ENCODE measurements at places on chromosomes 1 and 21.

DNA sequence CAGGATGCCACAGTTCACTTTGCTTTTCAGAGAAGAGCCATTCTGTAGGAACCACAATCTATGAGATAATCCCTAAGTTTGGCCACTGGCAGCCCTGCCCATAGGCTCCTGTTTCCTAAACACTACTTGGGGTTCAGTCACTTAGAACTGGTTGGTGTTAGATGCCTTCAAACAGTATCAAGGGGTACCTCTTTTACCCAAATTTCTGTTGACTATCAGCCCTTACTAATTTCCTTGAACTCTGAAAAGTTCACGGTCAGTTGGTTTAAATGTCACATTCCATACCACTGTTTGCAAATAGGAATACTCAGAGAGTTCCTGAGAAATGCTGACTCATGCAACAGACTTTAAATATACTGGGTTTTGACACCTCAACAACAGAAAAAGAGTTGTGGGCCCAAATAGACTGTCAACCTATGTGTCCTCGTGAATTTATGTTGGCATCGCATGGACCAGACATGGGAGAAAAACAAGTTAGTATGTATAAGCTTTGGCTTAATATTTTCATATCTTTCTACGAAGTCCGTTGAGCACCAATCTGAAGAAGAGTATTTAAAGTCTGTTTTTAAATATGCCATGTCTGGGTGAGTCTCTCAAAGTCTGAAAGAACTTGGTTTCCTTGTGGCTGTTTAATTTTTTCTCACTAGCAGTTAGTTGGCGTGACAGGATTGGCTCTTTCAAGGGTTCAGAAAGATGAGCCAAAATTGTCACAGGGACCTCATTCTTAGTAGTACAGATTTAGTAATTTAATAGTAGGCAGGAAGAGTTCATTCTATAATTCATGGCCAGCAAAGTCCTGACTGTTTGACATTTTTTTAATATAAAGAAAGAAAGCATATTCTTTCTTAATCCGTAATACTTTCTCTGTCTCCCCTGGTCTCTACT is 56.5 kb upstream of the ZNF326 start:
- DNase-seq, result peak; percentile 37

DNA sequence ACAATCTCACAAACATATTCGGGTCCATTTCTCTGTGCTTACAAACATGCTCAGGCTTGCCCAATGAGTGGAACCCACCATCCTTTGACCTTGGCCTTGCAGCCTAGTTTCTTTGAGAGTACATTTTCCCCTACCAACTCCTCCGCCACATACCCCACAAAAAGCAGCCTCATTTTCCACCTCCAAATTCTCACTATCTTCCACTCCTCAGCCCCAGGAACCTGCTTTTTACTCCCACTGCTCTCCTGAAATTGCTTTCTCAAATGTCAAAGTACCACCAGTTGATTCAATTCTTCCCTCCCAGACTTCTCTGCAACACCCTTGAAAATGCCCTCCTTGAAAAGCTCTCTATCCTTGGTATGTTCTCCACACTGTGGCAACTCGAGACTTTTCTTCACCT is 103.8 kb downstream of the RUNX1 start:
- DNase-seq, result no peak

DNA sequence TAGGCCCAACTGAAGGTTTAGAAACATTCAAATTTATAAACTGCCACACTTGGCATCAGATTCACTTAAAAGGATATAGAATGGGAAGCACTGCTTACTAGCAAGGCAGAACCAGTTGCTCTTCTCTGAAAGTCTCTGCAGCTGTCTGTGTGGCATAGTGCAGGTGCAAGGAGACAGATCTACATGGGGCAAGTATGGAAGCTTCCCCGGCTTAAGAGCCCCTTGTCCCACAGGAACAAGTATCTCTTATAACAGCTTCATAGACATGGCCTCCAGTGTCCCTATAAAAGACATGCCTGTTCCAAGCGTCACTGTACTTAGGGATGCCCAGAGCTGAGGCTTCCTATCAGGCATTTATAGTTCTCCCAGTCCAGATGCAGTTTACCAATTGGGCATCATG is 26.5 kb downstream of the ZBTB8B start:
- no peak for DNase-seq

- peak; percentile 15 for DNase-seq
Measured at GRCh38 chr1:2528016-2528415, 1.6 kb upstream of the PANK4 start.

GRCh38 chr1:168476588-168477385 is 67.0 kb downstream of the XCL2 start:
- no peak for DNase-seq

DNA sequence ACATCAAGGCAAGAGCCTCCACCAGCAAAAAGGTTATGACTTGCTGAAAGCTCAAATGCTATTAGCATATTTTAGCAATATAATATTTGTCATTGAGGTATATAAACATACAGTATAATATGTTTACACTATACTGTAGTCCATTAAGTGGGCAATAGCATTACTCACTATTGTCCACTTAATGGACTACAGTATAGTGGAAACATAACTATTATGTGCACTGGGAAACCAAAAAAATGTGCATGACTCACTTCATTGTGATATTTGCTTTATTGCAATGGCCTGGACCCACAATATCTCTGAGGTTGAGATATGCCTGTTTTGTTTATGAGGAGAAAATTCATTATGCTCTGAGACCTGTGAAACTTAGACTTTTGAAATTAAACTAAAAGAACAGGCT is 300.0 kb downstream of the BARHL2 start:
- DNase-seq, result no peak

- DNase-seq, result no peak
Measured at GRCh38 chr1:91754816-91755580, 131.0 kb downstream of the TGFBR3 start.

DNA sequence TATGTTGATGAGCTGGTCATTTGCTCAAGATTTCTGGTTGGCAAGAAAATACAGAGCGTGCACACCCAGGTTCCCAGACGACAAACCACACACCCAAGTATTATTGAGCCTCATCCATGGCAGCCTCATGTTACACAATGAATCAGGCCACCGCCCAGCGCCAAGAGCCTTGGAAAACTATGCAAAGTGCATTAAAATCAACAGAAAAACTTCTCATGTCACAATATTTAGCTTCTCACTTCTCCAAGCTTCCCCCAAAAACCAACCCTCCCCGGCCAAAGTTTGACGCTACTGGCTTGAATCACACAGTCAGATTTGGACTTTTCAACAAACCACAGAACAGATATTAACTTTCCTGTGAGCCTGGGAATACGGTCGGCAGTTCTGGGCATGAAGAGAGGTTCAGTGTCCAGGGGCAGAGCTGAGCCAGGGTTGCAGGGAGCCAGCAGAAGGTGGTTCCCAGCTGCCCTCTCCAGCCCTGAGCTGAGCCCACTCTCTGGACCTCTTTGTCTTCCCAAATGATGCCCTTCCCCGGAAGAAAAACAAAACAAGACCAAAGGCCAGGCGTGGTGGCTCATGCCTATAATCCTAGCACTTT is 71.1 kb downstream of the SETD4 start:
- DNase-seq, result no peak

DNA sequence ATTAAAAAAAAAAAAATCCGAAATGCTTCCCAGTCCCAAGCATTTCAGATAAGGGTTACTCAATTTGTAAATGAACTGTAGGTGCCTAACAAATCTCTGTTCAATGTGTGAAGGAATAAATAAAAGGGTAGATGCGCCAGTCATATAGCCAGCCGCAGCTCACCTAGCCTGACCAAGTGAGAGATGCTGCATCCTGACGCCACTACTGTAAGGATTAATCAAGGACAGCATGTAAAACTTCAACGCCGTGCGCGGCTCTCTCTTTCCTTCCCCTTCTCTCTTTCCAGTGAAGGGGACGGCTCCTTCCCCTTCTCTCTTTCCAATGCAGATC is 441 bp downstream of the PPT1 start:
- DNase-seq, result no peak

DNA sequence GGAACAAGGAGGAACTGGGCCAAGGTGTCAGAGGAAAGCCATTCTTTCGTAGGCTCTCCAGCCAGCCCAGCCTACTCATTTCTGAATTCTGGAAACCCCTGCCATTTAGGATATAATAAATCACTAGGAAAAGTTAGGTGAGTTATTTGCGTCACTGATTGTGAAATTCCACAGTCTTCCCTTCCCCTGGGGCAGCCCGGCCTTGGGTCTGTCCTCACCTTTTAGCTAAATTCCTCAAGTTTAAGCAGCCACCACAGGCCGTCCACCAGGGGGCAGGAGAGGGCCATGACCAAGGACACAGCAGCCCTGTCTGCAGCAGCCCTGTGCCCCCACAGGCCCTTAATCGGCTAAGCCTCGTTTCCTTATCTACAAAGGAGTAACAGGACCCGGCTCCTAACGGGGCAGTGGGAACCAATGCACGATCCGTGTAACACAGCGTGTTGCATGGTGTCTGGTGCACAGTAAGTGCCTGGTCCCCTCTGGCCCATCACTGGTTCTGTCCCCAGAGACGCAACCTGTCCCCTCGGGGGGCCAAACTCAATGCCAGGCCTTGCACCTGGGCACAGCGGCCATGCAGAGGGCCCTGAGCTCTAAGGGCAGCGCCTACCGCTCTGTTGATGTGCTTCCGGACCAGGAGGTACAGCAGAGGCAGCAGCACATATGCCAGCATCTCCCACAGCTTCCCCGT is 18.1 kb downstream of the GPR157 start:
- DNase-seq, result peak; percentile 83

GRCh38 chr1:29975036-29975694 is 738.8 kb downstream of the PTPRU start:
- peak; percentile 27 for DNase-seq

- no peak for DNase-seq
Measured at GRCh38 chr1:198741744-198742143, 102.9 kb downstream of the PTPRC start.

- DNase-seq, result no peak
Measured at GRCh38 chr1:98342566-98342965, 319.0 kb upstream of the SNX7 start.

GRCh38 chr1:75342786-75343185 is 208.6 kb downstream of the LHX8 start:
- no peak for DNase-seq

GRCh38 chr1:116587501-116588227 is 16.8 kb upstream of the CD58 start:
- no peak for DNase-seq

- no peak for DNase-seq
Measured at GRCh38 chr21:45071874-45072737, 2.3 kb upstream of the ADARB1 start.

DNA sequence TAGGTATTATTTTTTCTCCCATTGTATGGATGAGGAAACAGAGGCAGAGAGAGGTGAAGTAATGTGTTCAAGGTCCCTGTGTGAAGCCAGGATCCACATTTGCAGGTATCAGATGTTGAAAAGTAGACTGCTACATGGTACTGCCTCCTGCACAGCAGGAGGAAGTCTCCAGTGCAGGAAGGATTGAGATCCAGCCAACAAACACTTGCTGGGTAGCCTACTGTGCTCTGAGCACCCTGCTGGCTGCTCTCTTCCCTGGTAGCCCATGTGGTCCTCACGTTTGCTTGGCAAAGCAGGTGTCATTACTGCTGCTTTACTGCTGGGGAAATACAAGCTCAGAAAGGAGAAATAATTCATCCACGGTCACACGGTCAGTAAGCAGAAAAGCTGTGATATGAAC is 21.3 kb upstream of the GRIK3 start:
- DNase-seq, result no peak

- DNase-seq, result no peak
Measured at GRCh38 chr1:226972931-226973330, 32.8 kb downstream of the COQ8A start.

DNA sequence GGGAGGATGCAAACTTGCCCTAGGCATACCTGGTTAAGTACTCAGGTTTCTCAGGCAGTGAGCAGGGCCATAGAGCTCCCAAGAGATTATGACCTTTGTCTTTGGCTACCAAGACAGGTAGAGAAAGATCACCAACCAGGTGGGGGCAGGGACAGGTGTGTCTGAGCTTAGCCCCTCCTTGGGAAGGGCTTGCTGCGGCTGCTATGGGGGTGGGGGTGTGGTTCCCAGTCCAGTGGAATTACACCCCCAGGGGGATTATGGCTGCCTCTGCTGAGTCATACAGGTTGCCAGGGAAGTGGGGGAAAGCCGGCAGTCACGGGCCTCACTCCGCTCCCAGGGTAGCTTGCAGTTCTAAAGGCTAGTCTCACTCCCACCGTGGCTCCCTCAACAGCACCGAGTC is 65.2 kb upstream of the FAM163A start:
- no peak for DNase-seq

- DNase-seq, result peak; percentile 88
Measured at GRCh38 chr1:65233782-65234181, 75.6 kb upstream of the DNAJC6 start.

GRCh38 chr1:194233069-194233468 is 1046.7 kb upstream of the B3GALT2 start:
- no peak for DNase-seq

GRCh38 chr1:87647430-87648177 is 318.9 kb downstream of the LMO4 start:
- DNase-seq, result no peak

GRCh38 chr1:89627596-89627962 is 5.3 kb upstream of the LRRC8C start:
- DNase-seq, result no peak

- DNase-seq, result no peak
Measured at GRCh38 chr1:222038971-222039370, 297.1 kb upstream of the DUSP10 start.

DNA sequence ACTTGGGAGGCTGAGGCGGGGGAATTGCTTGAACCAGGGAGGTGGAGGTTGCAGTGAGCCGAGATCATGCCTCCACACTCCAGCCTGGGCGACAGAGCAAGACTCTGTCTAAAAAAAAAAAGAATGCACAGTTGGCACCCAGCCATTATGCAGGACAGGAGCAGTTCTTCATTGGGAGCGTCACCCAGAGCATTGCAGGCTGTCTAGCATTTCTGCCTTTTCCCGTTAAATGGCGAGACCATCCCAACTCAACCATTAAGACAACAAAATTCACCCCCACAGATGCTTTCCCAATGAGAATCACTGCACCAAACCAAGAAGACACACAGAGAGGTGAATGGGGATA is 105.8 kb downstream of the EDEM3 start:
- DNase-seq, result no peak

DNA sequence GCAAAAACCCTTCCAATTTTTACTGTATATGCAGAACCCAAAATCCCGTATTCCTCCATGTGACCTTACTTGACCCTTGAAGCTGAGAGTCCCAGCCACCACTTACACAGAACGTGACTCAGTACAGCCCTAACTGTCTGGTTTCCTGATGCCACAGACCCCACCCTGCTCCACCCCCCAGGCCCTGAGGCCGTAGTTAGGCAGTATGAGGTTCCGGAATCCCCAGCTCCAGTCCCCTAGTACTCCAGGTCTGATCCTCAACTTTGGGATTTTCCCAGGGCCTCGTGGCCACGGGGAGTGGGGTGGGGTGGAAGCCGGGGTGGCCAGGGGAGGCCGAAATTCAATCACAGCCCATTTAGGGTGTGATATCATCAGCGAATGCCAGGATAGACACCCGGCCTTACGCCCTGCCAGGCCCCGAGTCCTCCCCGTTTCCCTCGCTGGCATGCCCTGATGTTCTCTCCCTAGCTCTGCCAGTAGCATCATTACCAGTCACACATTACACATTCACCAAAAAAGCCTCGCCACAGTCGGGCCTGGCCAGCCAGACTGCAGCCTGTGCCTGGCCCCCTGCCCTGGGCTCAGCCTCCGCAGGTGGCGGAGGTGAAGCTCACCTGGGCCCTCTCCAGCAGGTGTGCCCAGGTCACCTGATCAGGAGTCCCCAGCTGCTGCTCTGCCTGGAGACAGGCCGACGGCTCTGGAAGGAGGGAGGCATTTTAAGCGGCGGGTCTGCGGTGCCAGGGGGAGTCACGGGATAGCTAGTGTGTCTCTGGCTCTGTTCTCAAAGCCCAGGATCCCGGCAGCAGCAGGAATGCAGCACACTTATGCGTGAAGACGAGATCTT is 70.8 kb downstream of the SCCPDH start:
- DNase-seq, result peak; percentile 49
